ENCODE measurements at places on chromosomes 1 and 21.
A peak's percentile ranks its signal among the peaks of the same experiment; 100 is the strongest.

GRCh38 chr1:203558064-203558760 is 64.3 kb downstream of the OPTC start:
- DNase-seq = no peak

DNA sequence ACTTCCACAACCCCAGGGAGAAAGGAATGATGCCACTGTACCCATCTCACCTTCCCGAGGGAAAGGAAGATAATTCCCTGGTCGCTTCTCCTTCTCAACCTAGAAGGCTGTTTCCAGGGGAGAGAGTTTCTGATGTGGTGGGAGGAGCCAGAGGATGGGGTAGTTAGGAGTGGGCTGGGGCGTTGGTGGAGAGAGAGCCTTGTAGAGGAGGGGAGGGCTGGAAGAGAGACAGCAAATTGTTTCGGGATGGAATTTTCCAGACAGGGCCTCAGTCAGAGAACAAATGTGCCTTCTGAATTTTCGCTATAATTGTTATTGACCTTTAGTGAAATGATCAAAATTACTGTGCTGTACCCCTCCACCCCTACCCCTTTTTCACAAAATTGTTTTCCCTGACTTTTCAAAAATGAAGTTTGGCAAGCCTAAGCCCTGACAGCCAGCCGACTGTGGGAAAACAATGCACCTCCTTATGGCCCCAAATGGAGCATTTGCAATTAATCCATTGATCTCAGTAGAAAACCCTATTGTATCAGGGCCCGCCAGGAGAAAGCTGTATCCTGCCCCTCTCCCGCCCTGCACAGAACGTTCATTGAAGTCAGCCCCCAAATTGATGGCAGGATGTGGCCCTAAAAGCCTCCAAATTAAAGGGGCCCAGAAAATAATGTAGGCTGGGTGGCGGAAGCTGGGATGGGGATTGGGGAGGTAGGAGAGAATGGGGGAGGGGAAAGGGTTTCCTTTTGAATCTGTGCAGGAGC is 69.1 kb upstream of the JUN start:
- DNase-seq = no peak

GRCh38 chr1:119664067-119664466 is 16.0 kb upstream of the ZNF697 start:
- DNase-seq = no peak

- DNase-seq = no peak
Observed at GRCh38 chr1:203390298-203390697, 39.4 kb upstream of the FMOD start.

DNA sequence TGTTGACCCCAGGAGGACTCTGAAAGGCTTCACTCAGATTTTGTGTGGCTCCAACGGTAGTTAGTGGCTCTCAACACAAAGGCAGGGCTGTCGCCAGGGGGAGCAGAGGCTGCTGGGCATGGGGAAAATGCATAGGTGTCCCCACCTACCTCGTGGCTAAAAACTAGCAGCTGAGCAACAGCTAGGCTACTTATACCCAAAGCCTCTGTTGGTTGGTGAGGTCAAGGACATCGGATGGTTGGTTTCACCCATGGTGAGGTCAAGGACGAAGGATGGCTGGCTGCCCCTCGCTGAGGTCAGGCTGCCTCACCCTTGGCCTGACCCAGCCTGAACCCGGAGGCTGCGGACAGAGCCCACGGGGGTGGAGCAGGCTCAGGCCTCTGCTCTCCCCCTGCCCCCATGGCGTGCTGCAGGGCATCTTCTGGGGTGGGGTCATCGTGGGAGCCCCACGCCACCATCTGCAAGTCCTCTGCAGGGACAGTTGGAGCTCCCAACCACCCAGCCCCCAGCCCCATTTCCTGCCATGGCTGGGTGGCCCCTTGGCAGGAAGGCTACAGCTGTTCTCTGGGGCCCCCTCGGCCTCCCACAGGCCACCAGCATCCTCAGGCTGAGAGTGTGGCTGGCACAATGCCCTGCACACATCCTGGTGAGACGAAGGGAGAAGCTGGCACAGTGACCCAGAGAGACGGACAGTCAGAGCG is 8.5 kb upstream of the GNB1 start:
- DNase-seq = peak; percentile 37

DNA sequence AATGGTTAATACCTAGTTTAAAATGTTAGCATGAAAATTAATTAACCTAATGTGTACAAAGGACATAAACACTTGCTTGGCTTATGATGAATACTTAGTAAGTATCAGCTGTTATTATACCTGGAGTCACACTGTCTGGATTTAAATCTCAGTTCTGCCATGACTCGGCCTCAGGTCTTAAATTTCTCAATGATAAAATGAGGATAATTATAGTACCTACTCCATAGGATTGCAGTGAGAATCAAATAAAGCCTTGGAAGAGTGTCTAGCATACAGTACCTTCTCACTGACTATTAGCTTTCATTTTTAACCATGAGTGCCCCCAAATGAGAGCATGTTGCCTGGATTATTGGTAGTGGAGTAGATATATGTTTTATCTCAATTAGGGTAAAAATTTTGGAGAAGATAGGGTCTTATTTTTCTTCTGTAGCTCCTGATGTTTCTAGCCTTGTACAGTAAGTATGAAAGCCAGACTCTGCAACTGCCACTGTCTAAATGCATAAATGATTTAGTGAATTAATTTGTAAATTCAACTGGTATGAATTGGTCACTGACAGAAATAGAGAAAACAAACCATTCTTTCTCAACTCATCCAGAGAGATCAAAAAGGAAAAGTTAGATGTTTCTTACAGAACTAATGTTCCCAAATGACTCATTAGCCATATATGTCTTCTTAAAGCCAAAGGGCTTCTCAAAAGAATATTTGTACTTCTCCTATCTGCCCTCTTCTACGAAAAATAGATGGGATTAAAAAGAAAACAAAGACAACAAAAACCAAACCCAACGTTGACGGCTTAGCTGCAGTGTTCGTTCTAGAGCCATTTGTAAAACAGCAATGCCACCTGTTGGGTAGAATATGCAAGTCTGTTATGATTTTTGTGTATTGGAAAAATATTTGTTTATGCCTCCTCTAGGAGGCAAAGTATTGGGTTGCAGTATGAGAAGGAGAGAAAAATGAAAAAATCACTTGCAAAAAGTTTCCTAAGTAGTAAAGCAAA is 53.8 kb upstream of the MROH9 start:
- DNase-seq = no peak

GRCh38 chr1:203336097-203336496 is 14.8 kb downstream of the FMOD start:
- DNase-seq = no peak

DNA sequence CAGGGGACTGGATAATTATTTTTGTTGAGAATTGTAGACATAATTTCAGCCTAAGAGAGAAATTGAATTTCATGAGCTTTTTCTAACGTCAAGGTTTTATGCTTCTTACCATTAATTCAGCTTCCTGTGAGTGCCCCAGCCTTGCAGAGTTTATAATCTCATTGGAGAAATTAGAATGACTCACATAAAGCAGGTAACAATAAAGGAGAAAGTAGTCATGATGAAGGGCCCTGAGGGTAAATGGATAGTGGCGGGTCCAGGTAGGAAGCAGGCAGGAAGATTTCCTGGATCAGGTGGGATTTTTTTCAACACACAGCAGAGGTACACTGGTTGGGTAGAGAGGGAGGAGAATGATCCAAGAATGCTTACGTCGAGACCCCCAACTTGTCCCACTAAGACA is 311.4 kb downstream of the BARHL2 start:
- DNase-seq = no peak

- DNase-seq = no peak
Observed at GRCh38 chr1:68322837-68323687, 90.7 kb upstream of the WLS start.

- DNase-seq = no peak
Observed at GRCh38 chr1:88022516-88022915, 661.6 kb upstream of the PKN2 start.

DNA sequence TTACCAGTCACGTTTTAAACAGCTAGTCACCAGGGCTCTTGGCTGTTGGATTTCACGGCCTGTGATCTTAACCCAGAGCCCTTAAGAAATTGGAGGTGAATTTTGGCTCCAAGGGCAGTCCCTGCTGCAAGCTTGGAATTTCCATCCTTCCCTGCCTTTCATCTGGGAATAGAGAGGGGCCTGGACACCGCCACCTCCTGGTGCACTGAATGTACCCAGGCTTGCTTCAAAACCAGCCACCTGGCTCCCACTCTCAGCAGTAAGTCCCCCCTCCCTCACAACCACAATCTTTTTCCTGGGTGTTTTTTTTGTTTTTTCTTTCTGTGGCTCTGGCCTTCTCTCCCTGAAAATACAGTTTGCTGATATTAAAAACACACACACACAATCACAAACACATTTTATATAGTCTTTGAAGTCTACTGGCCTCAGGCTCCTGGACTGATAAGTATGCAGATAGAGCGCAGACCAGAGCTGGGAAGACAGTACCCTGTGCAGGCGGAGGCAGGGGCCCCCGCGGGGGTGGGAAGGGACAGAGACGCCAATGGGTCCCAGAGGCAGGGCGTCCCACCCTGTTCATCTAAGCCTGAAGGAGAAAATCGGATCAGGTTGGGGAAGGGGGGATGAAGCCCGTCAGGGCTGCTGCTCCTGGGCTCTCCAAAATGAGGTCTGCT is 65.8 kb upstream of the IGSF21 start:
- no peak for DNase-seq
